Left renal cortex interstitium (tissue), 4 donors: ENCODE measurements at places on chromosomes 3 and 15.

DNA sequence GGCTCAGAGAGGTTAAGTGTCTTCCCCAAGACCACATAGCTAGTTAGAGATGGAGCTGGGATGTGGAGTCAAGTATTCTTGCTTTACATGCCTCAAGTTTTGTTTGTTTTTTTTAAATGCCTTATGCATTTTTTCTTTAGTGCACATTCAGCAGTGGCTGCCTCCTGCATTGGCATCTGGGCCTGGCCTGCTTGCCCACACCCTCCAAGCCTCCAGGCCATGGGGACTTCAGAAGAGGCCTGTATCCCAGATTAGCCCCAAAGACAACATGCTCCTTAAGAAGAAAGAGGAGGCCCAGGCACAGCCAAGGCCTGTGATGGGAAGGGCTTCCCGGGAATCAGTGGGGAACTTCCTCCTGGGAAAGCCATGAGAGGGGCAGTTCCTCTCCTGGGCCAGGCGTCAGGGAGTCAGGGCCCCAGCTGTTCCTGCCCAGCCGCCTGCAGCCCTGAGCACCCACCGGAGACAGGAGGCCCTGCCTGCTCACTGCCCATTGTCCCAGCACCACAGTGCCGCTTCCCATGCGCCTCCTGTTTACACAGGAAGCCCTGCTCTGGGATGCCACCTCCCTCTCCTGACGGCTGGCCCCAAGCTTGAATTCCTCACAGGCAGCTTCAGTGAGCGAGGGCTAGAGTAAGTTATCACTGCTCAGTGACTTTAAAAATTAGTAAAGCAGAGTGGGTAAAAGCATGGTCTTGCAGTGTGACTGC lies 16.0 kb downstream of the FOXL2NB start:
- DNase-seq = no peak

DNA sequence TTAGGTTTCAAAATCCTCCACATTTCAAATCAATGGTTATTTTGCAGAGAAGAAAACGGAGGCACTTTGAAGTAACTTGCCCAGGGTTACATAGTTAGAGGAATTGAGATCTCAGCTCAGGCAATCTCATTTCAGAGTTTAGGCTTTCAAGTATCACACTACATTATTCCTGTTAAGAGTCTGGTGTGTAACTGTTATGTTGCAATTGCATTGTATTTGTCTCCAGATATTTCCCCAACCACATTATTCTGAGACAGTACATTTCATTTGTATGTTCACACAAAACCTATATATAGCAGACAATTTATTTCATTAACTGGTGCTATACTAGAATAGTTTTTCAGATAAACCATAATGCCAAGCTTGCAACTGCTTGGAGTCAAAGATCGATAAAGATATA lies 154.2 kb upstream of the TSPAN3 start:
- no peak for DNase-seq

GRCh38 chr3:107402214-107402613 lies 25.0 kb downstream of the CCDC54 start:
- DNase-seq = no peak

DNA sequence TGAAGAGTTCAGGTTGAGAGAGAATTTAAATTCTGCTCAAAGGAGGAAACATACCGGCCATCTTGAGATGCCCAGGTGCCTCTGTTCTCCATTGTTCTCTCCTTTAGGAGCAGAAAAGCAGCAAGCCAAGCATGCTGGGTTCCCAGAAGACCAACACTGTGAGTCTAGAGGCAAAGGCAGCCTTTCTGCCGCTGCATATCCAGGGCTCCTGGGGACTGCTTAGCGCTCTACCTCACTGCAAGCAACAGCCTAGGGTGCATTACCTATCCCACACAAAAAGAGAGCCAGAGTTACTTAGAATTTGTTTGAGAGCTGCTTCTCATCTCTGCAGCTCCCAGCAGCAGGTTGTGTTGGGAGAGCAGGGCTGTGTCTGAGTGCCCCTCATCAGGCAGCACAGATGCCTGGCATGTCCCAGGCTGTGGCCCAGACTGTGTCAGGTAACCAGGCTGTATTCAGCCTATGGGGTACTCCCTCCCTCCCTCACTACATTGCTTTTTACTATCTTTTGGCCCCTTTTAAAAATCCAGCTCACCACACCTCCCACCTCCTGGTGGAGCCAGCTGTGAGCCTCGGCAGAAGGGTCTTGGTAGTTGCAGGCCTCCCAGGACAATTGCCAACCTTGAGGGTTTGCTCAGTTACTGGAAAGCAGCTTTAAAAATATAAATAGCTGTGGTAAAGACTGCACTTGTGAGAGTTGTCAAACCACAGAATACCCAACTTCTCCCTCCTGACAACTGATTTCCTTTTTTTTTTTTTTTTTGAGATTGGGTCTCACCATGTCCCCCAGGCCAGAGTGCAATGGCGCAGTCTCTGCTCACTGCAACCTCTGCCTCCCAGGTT lies 30.2 kb downstream of the BCL2L10 start:
- no peak for DNase-seq

DNA sequence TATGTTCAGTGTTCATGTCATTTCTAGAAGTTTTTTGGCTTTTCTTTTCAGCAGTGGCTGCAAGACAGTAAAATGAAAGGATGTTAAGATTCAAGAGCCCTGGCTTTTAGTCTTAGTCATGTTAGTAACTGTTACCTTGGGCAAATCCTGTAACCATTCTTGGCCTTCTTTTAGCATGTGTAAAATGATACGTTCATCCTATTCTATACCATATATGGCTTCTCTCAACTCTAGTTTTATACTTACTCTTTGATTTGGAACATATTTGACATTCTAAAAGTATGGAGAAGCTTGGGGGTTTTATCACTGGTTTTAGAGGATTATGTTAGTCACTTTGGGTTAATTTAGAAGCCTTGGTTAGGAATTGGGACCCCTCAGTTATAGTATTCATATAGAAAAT lies 20.1 kb downstream of the GTF2E1 start:
- DNase-seq = no peak

GRCh38 chr3:97815149-97815917 lies 6.5 kb upstream of the CRYBG3 start:
- no peak for DNase-seq

DNA sequence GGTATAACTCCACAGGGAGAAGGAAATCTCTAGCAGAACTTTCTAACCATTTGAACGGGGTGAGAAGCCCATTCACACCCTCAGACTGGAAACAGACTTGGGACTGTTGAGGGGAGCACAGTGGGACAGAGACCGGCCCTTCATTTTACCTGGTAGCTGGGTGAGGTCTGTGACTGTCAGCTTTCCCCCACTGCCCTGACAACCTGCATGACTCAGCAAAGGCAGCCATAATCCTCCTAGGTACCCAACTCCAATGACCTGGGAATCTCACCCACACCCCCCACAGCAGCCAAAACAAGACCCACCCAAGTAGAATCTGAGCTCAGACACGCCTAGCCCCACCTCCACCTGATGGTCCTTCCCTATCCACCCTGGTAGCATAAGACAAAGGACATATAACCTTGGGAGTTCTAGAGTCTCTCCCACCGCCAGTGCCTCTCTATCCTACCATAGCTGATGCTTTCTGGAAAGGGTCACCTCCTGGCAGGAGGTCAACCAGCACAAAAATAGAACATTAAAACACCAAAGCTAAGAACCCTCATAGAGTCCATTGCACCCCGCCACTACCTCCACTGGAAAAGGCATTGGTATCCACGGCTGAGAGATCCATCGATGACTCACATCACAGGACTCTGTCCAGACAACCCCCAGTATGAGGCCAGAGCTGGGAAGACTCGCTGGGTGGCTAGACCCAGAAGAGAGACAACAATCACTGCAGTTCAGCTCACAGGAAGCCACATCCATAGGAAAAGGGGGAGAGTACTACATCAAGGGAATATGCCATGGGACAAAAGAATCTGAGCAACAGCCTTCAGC lies 28.0 kb downstream of the SENP7 start:
- no peak for DNase-seq

- DNase-seq = no peak
Observed at GRCh38 chr15:100147828-100148227, 193.9 kb downstream of the ADAMTS17 start.

DNA sequence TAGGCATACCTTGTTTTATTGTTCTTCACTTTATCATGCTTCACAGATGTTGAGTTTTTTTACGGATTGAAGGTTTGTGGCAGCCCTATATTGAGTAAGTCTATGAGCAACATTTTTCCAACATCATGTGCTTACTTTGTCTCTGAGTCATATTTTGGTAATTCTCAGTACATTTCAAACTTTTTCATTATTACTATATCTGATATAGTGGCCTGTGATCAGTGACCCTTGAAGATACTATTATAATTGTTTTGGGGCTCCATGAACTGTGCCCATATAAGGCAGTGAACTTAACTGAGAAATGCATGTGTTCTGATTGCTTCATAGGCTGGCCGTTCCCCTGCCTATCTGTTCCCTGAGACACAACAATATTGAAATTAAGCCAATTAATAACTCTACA lies 42.8 kb upstream of the NSMCE3 start:
- DNase-seq = no peak

GRCh38 chr3:113794526-113794925 lies 44.1 kb upstream of the GRAMD1C start:
- DNase-seq = no peak

DNA sequence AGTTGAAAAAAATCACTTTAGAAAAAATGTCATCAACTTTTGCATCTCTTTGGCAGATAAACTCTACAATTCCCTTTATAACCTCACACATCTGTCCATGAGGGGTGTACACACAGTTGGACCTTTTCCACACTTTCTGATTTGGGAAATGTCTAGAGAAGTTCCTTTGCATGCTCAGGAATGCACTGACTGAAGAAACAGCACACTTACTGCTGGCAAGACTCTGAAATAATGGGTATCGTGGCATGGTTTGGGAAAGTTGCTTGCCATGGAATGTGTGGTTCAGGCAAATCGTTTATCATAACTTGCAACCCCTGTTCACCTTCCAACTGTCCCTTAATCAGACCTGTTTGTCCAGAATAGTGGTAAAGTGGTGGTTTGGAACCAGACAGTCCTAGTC lies 135.3 kb upstream of the TGFBR2 start:
- DNase-seq = no peak

GRCh38 chr15:51904931-51905330 lies 66.6 kb downstream of the LEO1 start:
- no peak for DNase-seq

DNA sequence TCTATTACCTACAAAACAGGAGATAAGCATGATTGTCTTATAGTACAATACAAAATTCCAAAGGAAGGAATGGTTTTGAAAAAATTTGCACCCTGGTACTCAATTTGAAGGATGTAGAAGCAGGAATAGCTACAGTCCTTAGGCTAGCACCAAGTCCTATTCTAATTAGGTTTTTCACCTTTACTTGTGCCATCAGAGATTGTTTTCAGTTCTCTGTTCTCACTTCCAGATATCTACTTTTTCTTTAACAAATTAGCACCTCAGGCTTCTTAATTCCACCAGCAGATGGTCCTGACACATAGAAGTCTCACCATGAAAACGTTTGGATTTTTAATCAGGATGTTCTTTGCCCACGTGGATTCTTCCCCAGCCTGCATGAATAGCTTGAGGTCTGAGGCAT lies 43.8 kb downstream of the IL5RA start:
- no peak for DNase-seq

GRCh38 chr3:128294999-128295468 lies 141.8 kb downstream of the EEFSEC start:
- DNase-seq = no peak

- no peak for DNase-seq
Observed at GRCh38 chr3:144564011-144564410, 592.4 kb downstream of the DIPK2A start.

DNA sequence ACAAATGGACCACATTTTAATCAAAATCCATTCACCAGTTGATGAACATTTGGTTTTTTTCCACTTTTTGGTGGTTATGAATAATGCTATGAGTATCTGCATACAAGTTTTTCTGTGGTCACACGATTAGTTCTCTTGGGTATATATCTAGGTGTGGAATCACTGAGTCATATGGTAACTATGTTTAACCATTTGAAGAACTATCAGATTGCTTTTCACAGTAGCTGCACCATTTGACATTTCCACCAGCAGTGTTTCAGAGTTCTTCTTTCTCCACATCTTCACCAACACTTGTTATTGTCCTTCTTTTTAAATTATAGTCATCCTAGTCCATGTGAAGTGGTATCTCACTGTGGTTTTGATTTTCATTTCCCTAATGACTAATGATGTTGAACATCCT lies 33.3 kb upstream of the ATG7 start:
- DNase-seq = no peak

- no peak for DNase-seq
Observed at GRCh38 chr3:71341721-71342120, 241.8 kb downstream of the FOXP1 start.

DNA sequence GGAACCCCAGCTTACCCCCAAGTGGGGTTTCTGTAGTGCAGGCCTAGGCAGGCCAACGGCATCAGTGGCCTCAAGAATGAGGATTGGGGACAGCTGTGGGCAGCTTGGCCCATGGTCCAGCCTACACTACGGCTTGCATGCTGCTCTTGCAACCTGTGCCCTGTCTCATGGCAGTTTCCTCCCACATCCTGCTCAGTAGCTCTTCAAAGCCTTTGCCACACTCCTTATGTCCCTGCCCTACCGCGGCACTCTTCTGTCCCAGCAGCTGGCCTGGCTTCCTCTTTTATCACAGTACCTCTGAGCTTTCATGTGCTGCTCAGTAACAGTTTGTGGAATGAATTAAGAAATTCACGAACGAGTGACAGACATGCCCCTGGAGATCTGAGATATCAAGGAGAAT lies 431.0 kb downstream of the EPHB1 start:
- no peak for DNase-seq

DNA sequence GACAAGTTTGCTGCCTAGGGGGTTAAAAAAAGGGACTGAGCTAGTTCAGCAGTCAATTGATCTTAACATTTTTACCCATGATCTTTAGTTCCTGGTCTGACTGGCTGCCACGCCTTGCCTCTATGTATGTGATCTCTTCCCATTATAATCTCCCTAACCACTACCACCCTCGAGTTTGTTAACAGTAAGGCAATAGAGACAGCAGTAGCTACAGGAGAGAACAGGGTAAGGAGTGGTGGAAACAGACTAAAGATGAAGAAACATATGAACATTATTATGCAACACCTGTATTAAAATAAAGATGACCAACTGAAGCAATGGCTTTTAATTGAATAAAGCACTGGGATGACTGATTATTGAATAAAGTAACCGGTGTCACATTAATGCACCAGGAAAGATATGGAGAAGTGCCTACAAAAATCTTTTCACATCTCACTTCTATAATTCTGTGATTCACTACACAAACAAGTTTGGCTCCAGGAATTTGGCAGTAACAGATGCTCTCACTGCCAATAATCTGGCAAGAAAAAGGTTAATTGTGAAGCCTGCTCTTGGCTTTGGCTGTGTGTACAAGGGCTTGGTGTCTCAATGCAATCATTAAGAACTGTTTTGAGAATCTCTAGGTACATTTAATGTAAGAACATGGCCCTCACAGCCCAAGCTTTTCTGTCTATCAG lies 95.7 kb downstream of the HHLA2 start:
- DNase-seq = no peak

DNA sequence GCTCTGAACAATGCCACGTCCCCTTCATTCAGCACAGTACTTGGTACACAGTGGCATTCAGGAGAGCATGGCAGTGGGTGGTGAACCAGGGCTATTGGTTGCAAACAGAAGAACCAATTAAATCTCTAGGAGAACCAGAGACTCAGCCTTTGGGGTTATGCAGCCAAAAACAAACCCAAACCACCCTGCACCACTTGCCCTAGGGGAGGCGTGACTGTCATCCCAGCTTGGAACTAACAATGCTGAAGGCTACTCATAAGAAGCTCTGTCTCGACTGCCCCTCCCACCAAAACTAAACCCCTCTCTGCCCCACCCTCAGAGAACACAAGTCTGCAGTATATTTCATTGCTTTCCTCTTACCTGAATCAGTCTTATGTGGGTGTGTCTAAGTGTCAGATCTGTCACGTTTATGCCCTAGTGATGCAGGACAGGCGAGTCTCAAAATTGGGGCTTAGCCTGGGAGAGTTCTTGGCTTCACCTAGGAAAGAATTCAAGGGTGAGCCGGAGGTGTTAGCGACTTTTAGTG lies 15.2 kb upstream of the KLHL40 start:
- no peak for DNase-seq
